ENCODE measurements at places on chromosomes 11 and 22.
A peak's percentile ranks its signal among the peaks of the same experiment; 100 is the strongest.

DNA sequence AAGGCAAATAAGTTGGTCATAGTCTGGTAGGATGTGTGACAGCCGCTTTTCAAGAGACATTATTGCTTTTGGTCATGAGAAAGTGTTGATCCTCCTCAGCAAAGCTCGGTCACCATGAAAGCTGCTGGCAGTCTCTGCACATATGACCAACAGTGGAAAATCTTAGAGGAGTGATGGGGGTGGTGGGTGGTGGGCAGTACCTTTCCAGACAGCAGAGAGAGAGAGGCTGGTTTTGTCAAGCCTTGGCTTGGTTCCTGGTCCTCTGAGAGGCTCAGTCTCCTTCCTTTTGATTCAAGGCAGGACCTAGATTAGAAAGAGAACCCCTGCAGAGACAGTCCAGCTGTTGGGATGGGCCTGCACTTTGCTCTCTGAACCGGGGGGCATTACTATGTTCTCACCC lies 20.0 kb upstream of the VSIG10L2 start:
- DNase-seq = no peak

- peak; percentile 28 for DNase-seq
Measured at GRCh38 chr11:83063073-83063754, 8.5 kb downstream of the RAB30 start.

- no peak for DNase-seq
Measured at GRCh38 chr11:98559961-98560360, 460.8 kb upstream of the CNTN5 start.

DNA sequence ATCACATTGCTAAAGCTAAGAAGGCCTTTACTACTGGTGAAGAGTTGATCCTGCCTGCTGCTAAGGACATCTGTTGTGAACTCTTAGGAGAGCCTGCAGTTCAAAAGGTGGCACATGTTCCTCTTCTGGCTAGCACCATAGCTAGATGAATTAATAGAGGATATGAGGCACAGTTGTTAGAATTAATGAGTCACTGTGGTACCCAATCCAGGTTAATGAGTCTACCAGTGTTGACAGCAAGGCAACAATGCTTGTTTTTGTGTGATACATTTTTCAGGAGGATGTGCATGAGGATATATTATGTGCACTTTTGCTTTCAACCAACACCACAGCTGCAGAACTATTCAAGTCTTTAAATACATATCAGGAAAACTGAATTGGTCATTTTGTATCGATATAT lies 12.0 kb downstream of the C11orf58 start:
- no peak for DNase-seq

GRCh38 chr11:69301455-69302401 lies 7.8 kb downstream of the MYEOV start:
- peak; percentile 64 for DNase-seq

DNA sequence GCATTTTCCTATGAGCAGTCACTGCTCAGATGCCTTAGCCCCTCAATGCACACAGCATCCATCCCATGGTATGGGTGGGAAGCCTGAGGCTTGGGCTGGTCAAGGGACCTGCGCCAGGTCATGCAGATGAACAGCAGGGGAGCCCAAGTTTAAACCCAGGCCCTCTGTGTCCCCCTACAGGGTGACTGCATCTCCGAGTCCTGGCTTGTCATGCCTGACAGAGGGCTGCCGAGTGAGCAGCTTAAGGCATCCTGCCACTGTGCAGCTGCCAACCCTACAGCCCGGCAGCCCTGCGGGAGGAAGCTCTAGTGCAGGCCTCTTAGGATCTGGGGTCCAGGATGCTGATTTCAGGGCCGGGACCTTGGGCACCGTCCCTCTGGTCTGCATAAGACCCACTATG lies 10.0 kb downstream of the IL2RB start:
- peak; percentile 40 for DNase-seq

- DNase-seq = peak; percentile 80
Measured at GRCh38 chr11:68038718-68039525, at the start of gene TCIRG1. TCIRG1 (plus strand) TSS chr11:68039025; CDS start chr11:68041272, 2,247 bp downstream.

- peak; percentile 18 for DNase-seq
Measured at GRCh38 chr11:58927393-58928106, 11.7 kb upstream of the GLYATL1 start.

- no peak for DNase-seq
Measured at GRCh38 chr11:12999597-12999996, 9.5 kb upstream of the RASSF10 start.

- no peak for DNase-seq
Measured at GRCh38 chr11:103889679-103890078, 146.8 kb upstream of the DDI1 start.

DNA sequence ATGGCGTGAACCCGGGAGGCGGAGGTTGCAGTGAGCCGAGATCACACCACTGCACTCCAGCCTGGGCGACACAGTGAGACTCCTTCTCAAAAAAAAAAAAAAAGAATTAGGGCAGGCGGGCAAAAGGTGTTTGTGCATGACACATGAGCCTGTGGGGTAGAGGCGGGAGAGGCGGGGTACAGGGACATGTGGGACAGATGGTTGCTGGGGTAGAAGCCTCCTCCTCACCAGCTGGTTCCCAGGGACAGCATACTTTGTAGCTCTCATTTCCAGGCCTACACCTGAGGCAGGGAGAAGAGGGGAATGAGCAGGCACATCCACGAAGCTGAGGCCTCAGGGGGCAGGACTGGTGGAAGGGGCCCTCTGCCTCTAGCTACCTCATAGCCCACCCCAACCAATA lies 23.7 kb downstream of the YWHAH start:
- no peak for DNase-seq

DNA sequence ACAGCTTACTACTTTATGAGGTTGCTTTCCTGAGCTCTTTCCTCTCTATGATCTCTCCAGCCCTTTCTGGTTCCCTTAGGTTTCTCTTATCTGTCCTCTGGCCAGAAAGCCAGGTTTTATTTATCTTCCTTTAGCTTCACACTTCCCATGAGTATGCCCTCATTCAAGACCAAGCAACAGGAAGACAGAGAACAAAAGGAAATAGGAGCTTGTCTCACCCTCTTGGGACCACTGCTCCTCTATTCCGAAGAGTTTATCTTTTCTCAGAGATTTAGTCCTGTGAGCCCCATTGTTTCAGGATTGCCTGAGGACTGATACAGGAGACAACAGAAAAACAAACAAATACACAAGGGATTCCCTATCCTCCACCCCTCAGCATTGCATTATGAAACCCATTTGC lies 62.4 kb upstream of the CCDC179 start:
- no peak for DNase-seq

GRCh38 chr22:35313311-35314121 lies 13.8 kb downstream of the TOM1 start:
- peak; percentile 70 for DNase-seq

GRCh38 chr11:69511358-69512055 lies 30.0 kb downstream of the LINC01488 start:
- no peak for DNase-seq

DNA sequence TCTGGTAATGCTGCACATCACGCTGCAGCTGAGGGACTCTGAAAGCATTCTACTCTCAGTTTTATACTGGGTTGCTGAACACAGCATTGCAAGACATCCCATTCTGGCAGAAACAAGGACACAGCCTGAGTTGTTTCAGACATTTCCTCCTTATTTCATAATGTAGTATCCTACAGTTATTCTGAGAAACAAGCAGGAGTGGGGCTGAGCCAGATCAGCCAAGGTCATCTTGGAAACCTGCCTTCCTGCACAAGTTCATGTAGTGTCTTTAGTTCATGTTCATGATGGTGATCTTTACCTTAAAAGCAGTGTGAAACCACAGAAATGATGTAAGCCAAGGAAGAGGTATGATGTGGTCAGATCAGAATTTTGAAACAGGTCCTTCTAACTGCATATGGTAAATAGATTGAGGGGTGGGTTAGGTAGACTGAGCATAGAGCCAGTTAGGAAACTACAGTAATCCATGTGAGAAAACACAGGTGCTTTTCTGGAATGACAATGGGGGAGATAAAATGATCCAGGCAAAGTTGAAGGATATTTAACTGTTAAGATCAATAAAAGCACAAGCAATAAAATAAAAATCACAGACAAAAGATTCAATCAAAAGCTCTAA lies 1686.8 kb downstream of the LRRC4C start:
- no peak for DNase-seq

GRCh38 chr22:43263645-43264514 lies 76.9 kb upstream of the TTLL12 start:
- DNase-seq = peak; percentile 93

DNA sequence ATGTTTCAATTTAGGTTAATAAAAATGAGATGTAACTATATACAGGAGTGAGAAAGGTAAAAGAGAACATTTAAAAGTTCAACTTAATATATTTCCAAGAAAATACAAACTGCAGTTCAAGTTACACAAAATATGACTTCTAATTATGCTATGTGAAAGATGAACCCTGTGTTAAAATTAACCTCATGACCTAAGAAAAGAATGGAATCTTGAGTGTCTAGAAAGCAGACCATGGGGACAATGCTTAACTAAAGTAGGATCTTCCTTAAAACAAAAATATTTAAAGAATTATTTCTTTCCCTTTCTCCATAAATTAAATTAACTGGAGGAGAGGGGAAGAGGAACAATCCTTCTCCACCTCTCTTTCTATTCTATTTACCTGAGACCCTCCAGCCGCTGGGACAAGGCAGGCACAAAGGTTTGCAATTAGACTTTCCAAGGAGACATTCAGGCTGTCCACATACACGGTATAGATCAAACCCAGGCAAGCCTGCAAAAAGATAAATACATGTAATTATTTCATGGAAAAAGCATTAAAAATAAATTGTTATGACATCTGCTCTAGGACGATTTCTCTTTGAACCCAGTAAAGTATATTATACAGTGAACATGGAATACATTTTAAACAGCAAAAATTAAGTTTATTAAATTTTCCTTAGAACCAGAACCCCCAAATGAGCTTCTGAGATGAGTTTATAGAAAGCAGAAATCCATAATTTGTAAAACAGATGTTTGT lies 264.5 kb downstream of the SBF2 start:
- no peak for DNase-seq

GRCh38 chr11:118921121-118921928 lies 4.4 kb downstream of the BCL9L start:
- DNase-seq = no peak

- DNase-seq = no peak
Measured at GRCh38 chr11:8389029-8389996, 125.6 kb upstream of the LMO1 start.

GRCh38 chr11:75159151-75159953 lies 8.4 kb downstream of the SLCO2B1 start:
- no peak for DNase-seq

- DNase-seq = no peak
Measured at GRCh38 chr11:64852804-64853509, 8.5 kb upstream of the CDC42BPG start.

- no peak for DNase-seq
Measured at GRCh38 chr11:10856689-10857458, 979 bp downstream of the ZBED5 start.

DNA sequence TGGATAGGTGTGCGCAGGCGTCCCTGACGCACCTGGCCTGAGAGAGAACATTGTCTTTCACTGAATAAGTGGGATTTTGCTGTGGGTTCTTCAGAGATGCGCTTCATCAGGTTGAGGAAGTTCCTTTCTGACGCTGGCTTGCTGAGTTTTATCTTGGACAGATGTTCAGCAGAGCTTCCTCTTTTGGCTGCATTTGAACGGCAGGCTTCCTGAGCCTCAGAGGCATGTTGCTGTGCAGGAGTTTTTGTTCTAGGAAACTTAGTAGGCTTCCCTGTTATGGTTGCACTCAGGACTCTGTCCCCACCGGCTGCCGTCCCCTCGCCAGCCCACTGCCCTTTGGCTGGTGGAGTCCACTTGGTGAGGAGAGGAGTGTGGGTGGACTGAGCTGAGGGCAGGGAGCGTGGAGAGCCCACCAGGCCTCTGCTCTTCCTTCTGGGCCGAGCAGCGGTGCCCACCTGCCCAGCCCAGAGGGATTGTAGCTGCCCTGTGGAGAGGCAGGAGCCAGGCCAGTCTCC lies 17.2 kb downstream of the FRMD8 start:
- DNase-seq = no peak

DNA sequence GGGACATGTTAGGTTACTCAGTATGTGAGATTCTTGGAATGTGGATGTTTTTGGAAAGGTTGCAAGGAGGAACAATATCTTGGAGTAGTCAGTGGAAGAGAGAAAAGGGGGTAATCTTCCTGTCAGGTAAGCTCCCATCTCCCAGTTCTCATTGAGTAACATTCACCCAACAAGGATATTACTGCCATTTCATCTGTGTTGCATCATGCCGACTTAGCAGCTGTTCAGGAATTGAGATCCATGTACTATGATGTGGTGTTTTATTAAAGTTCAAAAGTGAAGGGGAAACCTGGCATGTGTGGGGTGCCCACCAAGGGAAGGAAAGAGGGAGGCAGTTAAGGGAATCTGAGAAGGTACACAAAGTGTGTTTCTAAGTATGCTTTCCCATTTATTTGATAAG lies 58.4 kb upstream of the RASSF10 start:
- no peak for DNase-seq

GRCh38 chr11:1876361-1877063 lies 15.2 kb downstream of the PRR33 start:
- DNase-seq = no peak

- no peak for DNase-seq
Measured at GRCh38 chr11:15985127-15985859, 371.1 kb downstream of the SOX6 start.

- DNase-seq = no peak
Measured at GRCh38 chr11:70682760-70683159, 284.4 kb downstream of the CTTN start.

- DNase-seq = no peak
Measured at GRCh38 chr11:38680746-38681145, 2082.7 kb upstream of the RAG2 start.

- peak; percentile 2 for DNase-seq
Measured at GRCh38 chr11:2777386-2777785, 77.6 kb upstream of the KCNQ1OT1 start.

DNA sequence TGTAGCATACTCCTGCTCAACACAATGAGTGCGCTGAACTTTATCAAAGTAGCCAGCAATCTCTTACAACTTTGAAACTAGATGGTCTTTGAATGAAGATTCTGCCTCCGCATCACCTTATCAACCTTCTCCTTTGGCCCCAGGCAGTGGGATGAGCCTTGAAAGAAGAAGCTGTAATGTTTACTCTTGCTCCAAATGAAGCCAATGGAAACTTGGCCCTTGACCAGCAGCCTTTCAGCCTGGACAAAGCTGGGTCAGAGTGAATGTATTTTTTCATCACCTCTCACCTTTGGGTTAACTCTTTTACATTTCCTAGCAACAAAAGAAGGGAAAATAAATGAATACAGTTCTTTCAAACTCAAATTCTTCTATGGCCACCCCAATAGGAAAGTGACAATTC lies 359.1 kb downstream of the KCNA4 start:
- no peak for DNase-seq

- no peak for DNase-seq
Measured at GRCh38 chr11:130114726-130115125, 44.9 kb upstream of the ST14 start.

All from activated CD4-positive, alpha-beta memory T cell treated with anti-CD3 and anti-CD28 coated beads for 36 hours (primary cell).